AG10803 (cell line): ENCODE measurements at places on chromosomes 12 and 14.

DNA sequence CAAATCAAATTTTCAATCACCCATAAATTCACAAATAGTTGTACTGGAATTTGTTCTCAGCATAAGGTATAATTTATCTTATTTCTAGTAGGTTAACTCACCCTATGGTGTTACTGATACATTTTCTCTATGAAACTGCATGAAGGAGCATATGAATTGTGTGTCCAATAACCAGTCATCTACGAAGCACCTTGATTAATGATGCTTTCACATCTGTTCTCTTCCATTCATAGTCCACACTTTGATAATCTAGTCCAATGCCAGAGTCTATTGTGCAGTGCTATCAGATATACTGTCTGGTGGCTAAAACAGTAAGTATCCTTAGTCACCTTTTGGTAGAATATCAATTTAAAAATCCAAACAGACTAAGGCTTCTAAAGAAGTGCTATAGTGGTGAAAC is 876.0 kb downstream of the RPS29 start:
- DNase-seq = no peak

GRCh38 chr14:75610834-75611233 is 32.4 kb downstream of the FLVCR2 start:
- no peak for DNase-seq

DNA sequence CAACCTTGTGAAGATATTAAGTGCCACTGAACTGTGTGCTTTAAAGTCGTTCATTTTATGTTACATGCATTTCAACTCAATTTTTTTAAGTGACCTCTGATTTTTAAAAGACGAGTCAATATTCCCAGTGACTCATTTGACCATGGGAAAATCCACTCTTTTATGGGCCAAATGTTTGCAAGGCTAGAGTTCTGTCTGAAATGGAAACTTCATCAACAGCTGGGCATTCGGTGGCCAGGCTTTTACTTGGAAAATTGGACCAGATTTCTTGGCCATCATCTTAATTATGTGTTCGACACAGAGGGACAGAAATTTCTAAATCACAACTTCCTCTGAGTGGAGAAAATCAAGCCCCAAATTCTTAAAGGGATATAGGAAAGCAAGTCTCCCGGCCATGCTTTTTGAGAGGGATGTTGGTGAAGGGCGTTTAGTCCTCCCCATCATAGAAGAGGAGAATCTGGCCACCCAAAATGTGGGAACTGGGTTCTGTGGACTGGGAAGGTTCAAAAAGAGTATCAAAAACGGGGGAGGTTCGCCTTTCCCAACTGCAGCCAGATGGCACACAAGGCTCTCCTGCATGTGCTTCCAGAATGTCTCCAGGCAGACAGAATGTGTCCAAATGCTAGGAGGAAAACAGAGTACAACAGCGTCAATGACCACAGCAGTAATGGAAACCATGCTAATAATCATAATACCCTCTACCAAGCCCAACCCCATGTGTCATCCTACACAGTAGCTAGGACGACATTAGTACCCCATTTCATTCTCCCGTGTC is 40.9 kb upstream of the FZD10 start:
- DNase-seq = no peak

DNA sequence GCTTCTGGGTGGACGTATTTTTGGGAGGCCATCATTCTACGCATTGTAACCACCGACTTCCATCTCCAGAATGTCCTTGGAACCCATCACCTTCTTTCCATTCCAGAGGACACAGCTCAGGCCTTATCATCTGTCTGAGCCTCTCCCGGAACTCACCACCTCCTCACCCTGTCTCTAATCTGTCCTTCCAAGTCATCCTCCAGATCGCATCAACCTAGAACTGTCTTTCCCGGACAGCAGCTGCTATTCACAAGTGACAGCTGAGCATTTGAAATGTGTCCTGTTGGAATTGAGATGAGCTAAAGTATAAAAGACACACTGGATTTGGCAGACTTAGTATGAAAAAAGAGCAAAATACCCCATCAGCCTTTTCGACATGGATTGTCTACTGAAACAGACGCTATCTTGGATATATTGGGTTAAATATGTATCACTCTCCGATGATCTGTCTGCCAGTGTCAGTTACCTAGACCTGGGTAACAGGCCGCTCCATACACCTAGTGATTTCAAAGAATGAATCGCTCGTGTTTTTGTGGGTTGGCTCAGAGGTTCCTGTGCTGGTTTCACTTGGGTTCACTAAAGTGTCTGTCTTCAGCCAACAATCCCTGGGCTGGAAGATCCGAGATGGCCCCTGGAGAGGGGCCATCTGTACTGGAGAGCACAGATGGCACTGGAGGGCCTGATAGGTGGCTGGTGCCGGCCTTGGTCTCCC is 104.4 kb upstream of the RFLNA start:
- DNase-seq = no peak

GRCh38 chr12:75909714-75910656 is 121.6 kb downstream of the PHLDA1 start:
- DNase-seq = no peak

GRCh38 chr12:49023812-49024211 is 5.2 kb upstream of the PRKAG1 start:
- DNase-seq = no peak

- DNase-seq = no peak
Observed at GRCh38 chr14:21735639-21736307, 62.2 kb upstream of the OR4E1 start.

- no peak for DNase-seq
Observed at GRCh38 chr12:74614426-74614825, 76.8 kb downstream of the ATXN7L3B start.

DNA sequence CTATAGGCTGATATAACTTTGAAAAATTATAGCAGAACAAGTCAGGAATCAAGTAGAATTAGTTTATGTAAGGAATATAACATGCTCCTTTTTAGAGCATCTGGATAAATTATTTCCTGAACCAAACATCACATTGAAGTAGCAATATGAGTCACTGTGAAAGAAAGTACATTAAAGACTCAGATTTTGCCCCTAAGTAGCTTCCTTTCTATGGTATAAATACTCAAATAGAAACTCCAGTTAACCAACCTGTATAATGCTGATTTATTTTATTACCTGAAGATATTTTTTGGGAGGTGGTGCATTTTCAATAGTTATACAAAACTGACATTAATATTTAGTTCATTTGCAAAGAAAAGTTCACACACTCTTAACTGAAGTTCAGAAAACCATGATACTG is 312.1 kb downstream of the ITPR2 start:
- DNase-seq = no peak

- DNase-seq = no peak
Observed at GRCh38 chr14:81562818-81563217, 29.2 kb upstream of the SEL1L start.

DNA sequence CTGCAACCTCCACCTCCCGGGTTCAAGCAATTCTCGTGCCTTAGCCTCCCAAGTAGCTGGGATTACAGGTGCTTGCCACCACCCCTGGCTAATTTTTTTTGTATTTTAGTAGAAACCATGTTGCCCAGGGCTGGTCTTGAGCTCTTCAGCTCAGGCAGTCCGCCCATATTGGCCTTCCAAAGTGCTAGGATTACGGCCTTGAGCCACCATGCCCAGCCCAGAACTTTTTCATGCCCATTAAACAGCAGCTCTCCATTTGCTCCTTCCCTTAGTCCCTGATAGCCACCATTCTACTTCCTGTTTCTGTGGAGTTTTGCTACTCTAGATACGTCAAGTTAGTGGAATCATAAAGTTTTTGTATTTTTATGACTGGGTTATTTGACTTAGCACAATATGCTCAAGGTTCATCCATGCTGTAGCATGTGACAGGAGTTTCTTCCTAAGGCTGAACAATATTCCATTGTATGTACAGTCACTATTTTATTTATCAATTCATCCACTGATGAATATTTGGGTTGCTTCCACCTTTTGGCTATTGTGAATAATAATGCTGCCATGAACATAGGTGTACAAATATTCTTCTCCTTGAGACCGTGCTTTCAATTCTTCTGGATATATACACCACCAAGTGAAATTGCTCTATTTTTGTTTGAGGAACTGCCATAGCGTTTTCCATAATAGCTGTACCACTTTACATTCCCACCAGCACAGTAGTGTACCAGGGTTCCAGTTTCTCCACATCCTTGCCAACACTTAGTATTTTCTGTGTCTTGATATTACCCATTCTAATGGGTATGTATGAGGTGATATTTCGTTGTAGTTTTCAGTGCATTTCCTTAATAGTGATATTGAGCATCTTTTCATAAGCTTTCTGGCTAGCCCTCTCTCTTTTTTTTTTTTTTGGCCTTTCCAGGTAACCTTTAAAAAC is 15.0 kb downstream of the ATF1 start:
- DNase-seq = no peak

DNA sequence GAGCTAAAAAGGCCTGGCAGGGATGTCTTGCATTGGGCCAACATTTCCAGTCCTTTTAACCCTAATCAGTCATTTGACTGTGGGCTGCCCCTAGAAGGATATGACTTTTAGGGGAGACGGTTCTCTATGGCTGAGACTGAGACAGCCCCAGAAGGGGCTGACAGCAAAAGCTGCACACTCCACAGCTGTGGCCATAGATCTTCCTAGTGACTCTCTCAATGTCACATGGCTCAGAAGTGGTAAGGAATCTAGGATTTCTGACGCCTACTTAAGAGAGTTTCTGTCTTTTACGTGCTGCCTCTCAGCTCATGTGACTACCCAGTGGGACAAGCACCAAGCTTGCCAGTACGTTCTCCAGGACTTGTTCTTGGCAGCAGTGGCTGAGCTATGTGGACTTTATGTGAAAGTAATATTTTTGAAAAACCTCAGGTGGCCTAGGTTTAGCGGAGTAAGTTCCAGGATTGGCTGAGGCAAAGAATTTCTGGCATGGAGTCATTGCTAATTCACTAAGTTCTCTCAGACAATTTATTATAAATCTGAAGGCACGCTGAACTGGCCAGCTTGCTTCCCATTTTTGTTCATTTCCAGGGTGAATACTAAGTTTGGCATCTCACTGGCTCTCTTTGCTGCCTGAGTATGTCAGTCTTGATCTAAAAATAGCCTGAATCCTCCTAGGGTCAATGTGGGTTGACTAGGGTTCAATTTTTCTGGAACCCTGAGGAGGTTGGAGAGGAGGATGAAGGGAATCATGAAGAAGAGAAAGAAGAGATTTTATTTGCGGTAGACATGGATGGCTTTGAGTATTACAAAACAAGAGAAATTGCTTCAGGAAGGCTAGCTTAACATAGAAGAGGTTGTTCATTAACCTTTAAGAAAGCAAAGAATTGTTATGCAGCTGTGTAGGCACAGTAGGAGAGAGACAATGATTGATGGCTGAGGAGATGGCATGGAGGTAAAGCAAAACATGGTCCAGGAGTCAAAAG is 271.8 kb downstream of the AEBP2 start:
- no peak for DNase-seq

DNA sequence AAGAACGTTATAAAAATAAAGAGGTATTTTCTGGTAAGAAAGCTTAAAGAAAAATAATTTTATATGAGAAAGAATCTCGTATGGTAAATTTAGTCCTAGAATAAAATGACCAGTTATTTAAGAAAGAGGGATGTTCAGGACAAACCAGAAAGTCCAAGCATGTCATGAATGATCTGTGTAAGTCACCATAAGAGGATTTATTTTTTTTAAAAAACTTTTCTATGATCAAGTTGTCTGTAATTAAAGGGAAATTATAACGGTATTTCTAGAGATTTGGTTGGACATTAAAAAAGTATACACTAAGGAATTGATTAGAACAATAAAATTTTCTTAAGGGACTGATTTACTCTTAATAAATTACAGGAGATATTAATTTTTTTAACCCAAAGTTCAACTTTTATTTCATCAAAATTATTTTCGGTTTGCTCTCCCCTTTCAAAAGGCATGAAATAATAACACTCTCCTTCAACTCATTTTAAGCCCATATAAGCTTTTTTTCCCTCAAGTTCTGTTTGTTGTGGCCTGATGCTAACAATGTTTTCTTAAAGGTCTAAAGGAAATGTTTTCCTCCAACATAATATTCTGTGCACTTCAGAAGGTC is 49.9 kb upstream of the CPSF6 start:
- DNase-seq = no peak

GRCh38 chr14:56150645-56151345 is 32.6 kb downstream of the PELI2 start:
- DNase-seq = no peak

GRCh38 chr12:28059220-28059619 is 86.7 kb upstream of the PTHLH start:
- DNase-seq = no peak

- no peak for DNase-seq
Observed at GRCh38 chr14:92692822-92693226, 55.6 kb downstream of the LGMN start.

GRCh38 chr12:124374147-124374546 is 79.3 kb downstream of the RFLNA start:
- no peak for DNase-seq

- DNase-seq = no peak
Observed at GRCh38 chr14:22213120-22213519, 375.9 kb downstream of the DAD1 start.

GRCh38 chr12:117457189-117457588 is 95.8 kb upstream of the NOS1 start:
- no peak for DNase-seq

- no peak for DNase-seq
Observed at GRCh38 chr14:103230658-103231334, 103.2 kb upstream of the EIF5 start.

DNA sequence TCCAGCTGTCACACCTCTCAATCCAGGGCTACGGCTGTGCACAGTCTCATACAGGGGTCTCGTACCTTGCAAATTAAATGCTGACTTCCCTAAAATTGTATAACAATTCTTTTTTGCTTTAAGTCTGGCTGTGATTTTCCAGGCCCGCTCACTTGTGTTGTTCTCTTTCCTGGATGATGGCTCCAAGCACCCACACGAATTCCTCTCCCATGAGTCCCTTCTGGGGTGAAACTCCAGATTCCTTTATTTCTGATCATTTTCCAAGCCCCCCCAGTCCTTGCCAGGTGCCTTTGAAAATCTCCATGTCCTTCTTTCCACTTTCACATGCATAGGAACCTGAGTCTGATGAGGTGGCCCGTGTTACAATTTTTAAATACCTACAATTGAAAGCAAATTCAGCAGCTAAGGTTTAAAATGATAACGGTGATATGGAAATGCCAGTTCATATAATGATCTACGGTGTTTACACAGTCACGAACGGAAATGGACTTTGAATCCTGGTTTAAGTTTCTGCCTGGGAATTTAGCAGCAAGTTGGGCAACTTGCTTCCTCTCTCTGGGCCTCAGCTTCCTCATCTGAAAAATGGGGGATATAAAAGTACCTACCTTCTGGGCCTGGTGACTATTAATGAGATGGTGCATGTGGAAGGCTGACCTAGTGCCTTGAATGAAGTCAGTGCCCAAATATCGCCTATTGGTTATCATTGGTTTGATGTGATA is 85.5 kb downstream of the STAB2 start:
- DNase-seq = no peak
